Left cardiac atrium (tissue), 4 donors: ENCODE measurements at places on chromosomes 12 and 14. TPM values are rescaled to one million over a fixed set of nuclear protein-coding genes. Genes with fewer than 3 reads are reported as not detected.

GRCh38 chr12:65999564-66000280 is 130.8 kb downstream of the LLPH start:
- no peak for DNase-seq

GRCh38 chr14:74240794-74241651 is 1.8 kb downstream of the VSX2 start:
- DNase-seq, result no peak

The POTEM gene
- total RNA-seq, result not detected

The WSCD2 gene
- total RNA-seq, result 0.44 TPM
